ENCODE measurements at places on chromosomes 7 and 10.
A peak's percentile ranks its signal among the peaks of the same experiment; 100 is the strongest.

- no peak overlapping the region for H3K27ac ChIP-seq
- no peaks in the 10 kb centered on the region for H3K36me3 ChIP-seq
- no peak overlapping the region for H3K4me3 ChIP-seq
- DNase-seq = no peak
- no peaks in the 10 kb centered on the region for H3K27me3 ChIP-seq
Observed at GRCh38 chr7:14806891-14807290, 95.7 kb downstream of the DGKB start.

DNA sequence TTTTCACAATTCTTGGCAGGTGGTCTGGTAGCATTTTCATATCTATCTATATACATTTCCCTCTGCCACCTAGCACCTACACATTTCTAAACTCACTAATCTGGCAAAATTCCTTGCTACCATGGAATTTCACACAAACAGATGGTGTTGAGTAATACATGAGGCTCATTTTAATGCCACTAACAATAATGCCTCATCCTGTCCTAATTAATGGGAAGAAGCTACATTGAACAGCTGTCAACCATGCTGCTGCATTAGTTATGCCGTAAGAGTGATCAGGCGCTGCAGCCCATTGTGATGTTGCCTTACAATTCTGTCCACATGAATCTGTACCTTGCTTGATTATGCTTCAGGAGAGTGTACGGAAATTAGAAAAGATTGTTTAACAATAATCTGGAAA is 23.2 kb downstream of the COL1A2 start:
- H3K4me1 ChIP-seq = no peaks in the 10 kb centered on the region
- H3K36me3 ChIP-seq = no peaks in the 10 kb centered on the region
- H3K4me3 ChIP-seq = no peak overlapping the region
- DNase-seq = no peak

- H3K4me3 ChIP-seq = no peak overlapping the region
- no peak overlapping the region for H3K27ac ChIP-seq
Observed at GRCh38 chr7:110831419-110831818, 259.5 kb upstream of the LRRN3 start.

- no peaks in the 10 kb centered on the region for H3K4me1 ChIP-seq
- H3K4me3 ChIP-seq = no peak overlapping the region
- H3K36me3 ChIP-seq = no peaks in the 10 kb centered on the region
- no peaks in the 10 kb centered on the region for H3K27me3 ChIP-seq
- no peak for DNase-seq
Observed at GRCh38 chr7:130452951-130453350, 12.1 kb upstream of the CEP41 start.

- H3K4me3 ChIP-seq = no peak overlapping the region
- DNase-seq = no peak
- no peaks in the 10 kb centered on the region for H3K27me3 ChIP-seq
- peak overlapping the region; percentile 10 for H3K27ac ChIP-seq
- peaks cover 75% of the 10 kb centered on the region for H3K36me3 ChIP-seq
Observed at GRCh38 chr7:99050971-99051370, 92.9 kb downstream of the SMURF1 start.

GRCh38 chr7:102883098-102883860 is 29.5 kb upstream of the LRRC17 start:
- H3K4me3 ChIP-seq = no peak overlapping the region
- no peak overlapping the region for H3K27ac ChIP-seq

- peaks cover 48% of the 10 kb centered on the region for H3K4me1 ChIP-seq
- H3K4me3 ChIP-seq = no peak overlapping the region
- H3K27me3 ChIP-seq = no peaks in the 10 kb centered on the region
- no peak overlapping the region for H3K27ac ChIP-seq
Observed at GRCh38 chr7:69630292-69630691, 32.0 kb downstream of the AUTS2 start.
